Activated CD4-positive, alpha-beta T cell treated with anti-CD3 and anti-CD28 coated beads, Interleukin-2, amount 10 ng/mL, durations not matched to agents 7 days and 5 days (primary cell): ENCODE measurements at places on chromosomes 5 and 9. TPM values are rescaled to one million over a fixed set of nuclear protein-coding genes. Genes with fewer than 3 reads are reported as not detected.

TLR4 gene
- total RNA-seq: not detected

RNF224 gene
- total RNA-seq: not detected

PDLIM4 gene
- total RNA-seq: not detected

ERGIC1 gene
- 43.4 TPM for total RNA-seq

MRPL41 gene
- total RNA-seq: 30.2 TPM

TSSK1B gene
- total RNA-seq: not detected
